Activated naive CD4-positive, alpha-beta T cell treated with Interleukin-2 at 50 U/mL for 16 hours (primary cell): ENCODE measurements at places on chromosomes 12 and 14.

DNA sequence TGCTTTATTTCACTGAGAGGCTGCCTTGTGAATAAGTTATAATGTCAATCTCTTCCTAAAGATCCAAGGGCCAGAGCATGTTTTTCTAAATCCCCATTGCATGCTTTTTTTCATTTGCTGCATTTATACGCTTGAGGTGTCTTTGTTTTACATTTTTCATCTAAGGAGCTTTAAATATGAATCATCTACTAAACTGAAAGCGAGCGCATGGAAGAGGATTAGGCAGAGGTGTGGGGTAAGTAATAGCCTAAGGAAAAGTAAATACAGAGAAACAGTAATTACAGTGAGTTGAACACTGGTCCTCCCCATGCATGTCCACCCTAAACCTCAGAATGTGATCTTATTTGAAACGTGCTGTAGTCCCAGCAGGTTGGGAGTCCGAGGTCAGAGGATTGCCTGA is 76.4 kb upstream of the METAP2 start:
- no peak for DNase-seq

GRCh38 chr12:27185234-27186021 is 58.7 kb upstream of the STK38L start:
- peak; percentile 8 for DNase-seq

DNA sequence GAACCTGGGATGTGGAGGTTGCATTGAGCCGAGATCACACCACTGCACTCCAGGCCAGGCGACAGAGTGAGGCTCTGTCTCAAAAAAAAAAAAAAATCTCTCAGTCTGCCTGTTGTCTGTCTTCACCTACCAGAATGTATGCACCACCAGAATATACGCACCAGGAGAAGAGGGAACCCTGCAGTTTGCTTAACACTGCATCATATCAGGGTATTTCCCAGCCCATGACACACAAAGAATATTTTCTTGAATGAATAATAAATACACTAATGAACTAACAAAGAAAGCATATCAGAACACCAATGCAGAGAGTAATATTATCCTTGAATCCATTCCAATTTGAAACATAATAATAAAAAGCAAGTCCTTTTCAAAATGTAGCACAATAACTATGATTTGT is 44.2 kb upstream of the FOXN3 start:
- no peak for DNase-seq

GRCh38 chr12:62637679-62638078 is 171.1 kb downstream of the MON2 start:
- no peak for DNase-seq

GRCh38 chr14:59450716-59451115 is 14.5 kb downstream of the GPR135 start:
- DNase-seq, result no peak

- DNase-seq, result no peak
These were observed 14.7 kb downstream of the HCFC2 start for GRCh38 chr12:104079024-104079423.

DNA sequence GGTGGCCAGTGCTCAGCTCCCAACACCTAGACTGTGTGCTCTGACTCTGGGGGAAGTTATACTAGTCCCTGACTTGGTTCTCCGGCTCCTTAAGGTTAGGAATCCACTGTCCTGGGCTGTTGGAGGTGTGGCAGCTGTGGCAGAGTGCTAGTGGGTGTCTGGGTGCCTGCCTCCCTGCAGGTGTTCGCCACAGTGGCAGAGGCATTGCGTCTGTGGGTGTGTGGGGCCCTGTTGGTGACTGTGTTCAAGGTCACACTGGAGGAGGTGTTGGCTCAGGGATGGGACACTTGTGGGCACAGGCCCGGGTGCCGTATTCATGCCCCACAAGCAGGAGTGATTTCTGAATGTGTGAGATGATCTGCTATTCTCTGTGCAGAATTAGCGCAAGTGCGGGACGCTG is 467.4 kb downstream of the TMEM121 start:
- DNase-seq, result no peak

- DNase-seq, result no peak
These were observed 276.4 kb downstream of the DPF3 start for GRCh38 chr14:72617391-72618031.

- no peak for DNase-seq
These were observed 20.4 kb downstream of the YAF2 start for GRCh38 chr12:42217656-42218055.

GRCh38 chr12:202081-202731 is 11.8 kb downstream of the SLC6A12 start:
- no peak for DNase-seq

- DNase-seq, result no peak
These were observed at the start of gene OR4K5 for GRCh38 chr14:19920021-19920657. OR4K5 (plus strand) TSS chr14:19920607; CDS start chr14:19920607, 0 bp downstream.

DNA sequence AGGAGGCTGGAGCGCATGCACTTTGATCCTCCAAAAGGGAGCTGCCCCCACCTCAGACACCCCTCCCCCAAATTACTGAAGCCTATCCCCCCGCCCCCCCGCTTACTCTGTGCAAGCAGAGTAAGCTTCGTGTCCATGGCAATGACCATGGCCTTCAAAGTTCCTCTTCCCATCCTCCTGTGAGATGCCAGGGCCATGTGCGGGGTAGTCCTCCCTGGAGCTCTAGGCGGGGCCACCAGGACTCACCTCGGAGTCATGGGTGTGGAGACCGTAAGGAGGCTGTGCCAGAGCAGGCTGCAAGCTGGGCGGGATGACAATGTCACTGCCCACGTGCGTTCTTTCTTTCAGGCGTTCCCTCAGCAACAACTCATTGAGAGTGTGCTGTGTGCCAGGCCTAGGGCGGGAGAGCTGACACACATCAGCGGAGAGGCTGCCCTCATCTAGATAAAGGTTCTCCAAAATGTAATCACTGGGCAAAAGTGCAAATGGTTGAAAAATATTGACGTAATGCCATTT is 66.8 kb downstream of the C14orf132 start:
- DNase-seq, result no peak

DNA sequence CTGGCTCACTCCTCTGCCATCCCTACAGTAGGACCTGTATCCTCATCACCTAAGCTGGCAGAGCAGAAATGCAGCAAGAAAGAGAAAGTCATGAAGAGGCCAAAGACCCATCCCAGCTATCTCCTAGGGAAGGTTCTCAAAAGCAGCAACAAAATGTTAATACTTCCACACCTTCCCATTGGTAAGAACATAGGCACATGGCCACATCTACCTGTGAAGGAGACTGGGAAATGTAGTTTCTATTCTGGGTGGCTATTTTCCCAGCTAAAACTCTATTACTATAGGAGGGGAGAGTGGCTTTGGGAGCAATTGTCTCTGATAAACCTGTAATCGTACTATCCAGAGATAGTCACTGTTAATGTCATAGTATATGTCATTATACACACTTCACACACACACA is 13.7 kb upstream of the EIF2B2 start:
- DNase-seq, result no peak

DNA sequence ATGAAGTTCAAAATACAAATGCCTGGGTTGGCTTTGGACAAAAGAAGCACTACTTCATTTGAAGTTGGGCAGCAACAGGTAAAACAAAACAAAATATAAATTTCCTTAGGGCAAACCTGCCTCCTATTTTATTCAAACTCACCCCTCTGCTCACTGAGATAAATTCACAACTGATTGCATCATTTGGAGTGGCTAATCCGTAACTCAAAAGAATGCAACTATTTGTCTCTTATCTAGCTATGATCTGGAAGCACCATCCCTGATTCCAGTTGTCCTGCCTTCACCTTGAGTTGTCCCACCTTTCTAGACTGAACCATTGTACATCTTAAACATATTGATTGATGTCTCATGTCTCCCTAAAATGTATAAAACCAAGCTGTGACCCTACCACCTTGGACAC is 145.0 kb downstream of the CCER1 start:
- DNase-seq, result no peak

GRCh38 chr14:101253948-101254347 is 307.3 kb upstream of the DIO3 start:
- no peak for DNase-seq

DNA sequence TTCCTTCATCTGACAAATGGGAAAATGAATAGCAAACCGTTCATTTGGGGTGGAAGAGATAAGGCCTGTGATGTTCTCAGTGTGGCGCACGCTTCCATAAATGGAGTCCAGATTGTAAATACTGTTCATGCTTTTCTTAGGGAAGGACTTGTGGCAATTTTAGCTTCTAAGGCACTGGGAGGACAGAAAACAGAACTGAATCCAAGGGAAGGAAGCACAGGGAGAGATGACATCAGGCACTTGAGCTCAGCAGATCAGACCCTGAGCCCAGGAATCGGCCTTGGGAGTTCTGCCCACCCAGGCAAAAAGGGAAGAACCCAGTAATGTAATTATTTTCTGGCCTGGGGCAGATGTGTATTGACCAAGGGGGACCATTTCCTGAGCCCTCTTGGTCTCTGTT is 7.2 kb upstream of the SH2B3 start:
- DNase-seq, result no peak

DNA sequence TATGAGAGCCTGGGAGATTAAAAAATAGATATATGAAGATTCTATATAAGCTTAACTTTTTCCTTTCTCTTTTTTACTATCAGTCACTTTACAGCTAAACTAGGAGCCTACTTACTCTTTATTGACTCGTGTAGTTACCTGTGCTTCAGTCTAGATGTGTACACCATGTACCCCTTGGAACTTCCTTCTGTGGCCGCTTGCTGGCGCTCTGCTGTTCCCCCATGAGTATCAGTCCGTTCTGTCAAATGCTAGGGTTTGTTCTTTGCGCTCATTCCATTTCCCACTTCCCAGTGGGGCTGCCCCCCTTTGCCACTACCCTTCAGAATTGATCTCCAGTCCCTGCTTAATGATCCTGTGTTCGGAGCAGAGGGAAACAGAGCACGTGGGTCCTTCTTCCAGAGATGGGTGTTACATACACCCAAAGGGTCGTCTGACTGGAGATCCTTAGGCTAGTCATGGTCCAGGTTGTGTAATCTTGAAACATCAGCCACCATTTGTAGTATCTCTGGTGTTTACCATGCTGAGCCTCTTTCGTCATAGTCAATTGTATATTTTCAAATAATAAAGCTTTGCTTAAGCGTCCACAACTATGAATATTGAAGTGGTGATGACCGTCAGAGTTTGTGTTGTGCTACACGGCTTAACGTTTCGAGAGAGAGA is 160.0 kb downstream of the FBXL14 start:
- no peak for DNase-seq

DNA sequence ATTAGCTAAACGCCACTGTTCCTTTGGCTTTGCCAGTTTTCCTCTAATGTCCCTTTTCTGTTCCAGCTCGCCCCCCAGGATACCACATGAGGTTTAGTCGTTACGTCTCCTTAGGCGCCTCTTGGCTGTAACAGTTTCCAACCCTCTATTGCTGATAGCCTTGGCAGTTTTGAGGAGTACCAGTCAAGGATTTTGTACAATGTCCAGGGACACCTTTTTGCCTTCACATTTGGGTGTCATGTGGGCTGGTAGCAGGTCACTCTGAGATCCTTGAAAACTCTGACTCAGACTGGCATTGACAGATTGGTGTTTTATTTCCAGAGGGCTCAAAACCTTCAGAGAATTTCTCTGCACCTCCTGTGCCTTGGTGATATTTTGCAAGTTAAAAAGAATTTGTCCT is 14.1 kb downstream of the SH2B3 start:
- DNase-seq, result no peak

GRCh38 chr14:21039585-21040369 is 2.4 kb upstream of the RNASE7 start:
- no peak for DNase-seq

GRCh38 chr14:96663491-96664067 is 133.6 kb upstream of the VRK1 start:
- no peak for DNase-seq
